ENCODE measurements at places on chromosomes 16 and 17.

DNA sequence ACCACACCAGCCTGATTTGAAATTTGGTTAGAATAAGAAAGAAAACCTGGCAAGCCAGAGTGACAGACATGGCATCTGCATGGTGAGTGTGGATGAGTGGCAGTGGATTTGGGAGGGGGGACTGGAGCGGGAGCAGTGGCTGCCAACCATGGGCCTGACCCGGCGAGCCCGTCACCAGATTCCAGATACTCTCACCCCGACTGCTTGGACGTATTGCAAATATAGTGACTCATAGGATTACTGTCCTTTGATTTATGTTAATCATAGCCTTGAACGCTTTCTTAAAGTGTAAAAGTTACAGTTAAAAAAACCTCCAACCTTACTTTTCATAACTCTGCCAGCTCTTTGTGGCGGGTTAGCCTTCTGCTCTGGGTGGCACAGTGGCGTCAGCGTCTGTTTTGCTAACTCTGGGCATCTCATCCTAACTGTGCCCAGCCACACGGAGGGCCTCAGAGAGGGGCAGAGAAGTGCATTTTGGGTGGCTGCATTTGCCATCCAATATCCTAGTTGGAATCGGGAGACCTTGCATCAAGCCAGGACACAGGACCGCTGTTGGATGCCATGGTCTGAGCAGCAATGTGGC is 26.8 kb upstream of the FOXK2 start:
- no peak for DNase-seq

- no peak for DNase-seq
These were observed 7.9 kb downstream of the NAT9 start for GRCh38 chr17:74768069-74768762.

- peak; percentile 61 for DNase-seq
These were observed 10.6 kb downstream of the KSR1 start for GRCh38 chr17:27466743-27467375.

DNA sequence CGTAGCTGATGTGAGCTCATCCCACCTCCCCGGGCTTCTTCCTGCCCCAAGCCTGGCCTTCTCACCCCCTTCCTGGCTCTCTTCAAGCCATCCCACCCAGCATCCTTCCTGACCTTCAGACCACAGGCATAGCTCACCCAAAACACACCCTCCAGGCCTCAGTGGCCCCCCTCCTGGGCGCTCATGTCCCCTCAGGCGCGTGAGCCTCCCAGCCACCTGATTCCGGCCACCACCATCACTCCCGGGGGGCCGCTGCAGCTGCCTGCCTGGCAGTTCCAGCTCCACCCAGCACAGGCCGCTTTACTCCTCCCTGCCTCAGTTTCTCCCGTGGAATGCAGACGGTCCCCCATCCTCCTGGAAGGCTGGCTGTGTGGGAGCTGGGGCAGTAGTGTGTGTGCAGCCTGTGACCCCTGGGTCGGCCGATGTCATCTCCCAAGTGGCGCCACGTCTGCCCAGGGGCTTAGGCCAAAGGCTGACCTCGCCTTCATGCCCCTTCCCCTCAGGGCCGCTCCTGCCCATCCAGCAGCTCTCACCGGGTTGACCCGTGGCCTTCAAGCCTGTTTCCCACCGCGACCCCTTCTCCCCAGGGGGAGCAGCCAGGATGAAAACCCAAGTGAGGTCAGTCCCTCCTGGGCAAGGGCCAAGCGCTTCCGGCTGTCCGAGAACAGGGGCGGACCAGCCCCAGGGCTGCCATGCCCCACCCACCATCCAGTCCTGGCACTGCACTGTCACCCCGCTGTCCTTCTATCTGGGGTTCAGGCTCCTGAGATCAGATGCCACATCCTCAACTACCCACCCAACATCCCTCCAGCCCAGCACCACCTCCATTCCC is 11.9 kb upstream of the CHMP6 start:
- DNase-seq, result no peak

DNA sequence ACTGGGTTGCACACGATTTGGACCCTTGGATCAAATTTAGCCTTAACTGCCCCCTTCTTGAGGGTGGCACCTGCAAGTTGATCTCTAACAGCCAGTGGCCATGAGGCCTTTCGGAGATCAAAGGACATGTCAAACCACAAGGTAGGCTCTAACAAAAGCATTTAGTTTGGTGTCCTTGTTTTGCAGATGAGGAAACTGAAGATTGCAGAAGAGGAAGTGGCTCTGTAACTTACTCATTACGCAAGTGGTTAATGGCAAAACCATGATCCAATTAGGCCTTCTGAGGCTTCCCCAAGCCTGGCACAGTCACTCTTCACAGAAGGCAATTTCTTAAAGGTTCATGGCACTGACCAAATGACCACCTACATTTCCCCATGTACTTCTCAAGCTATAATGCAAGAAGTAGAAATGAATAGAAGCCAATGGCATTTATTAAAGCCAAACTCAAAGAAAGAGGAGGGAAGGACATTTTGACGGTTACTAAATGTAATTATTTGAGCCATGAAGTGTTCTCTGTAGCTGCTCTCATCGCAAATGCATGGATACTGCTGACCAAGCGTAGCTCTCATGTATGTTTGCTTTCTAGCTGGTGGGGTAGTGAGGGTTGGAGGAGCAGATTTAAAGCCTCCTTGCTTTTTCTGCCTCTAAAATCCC is 32.8 kb upstream of the ABCC12 start:
- DNase-seq, result no peak

DNA sequence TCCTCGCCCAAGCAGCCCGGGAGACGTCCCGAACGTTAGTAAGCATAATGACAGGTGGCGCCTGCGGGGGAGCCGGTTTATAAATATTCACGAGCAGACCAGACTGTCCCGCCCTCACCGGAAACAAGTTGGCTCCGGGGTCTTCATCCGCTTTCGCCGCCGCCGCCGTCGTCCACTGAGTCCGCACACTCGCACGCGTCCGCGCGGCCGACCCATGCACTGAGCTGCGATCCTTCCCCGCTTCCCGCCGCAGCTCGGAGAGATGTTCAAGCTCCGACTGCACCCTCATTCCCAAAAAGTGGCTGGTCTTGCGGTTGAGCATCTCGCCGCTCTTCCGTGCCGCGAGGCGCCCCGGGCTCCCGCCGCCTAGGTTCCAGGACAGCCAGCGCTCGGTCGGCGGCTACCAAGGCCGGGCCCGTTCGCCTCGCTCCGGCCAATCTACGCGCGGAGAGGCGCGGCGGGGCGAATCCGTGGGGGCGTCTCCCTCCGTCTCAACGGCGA is 385 bp downstream of the CFAP119 start:
- DNase-seq, result peak; percentile 47

DNA sequence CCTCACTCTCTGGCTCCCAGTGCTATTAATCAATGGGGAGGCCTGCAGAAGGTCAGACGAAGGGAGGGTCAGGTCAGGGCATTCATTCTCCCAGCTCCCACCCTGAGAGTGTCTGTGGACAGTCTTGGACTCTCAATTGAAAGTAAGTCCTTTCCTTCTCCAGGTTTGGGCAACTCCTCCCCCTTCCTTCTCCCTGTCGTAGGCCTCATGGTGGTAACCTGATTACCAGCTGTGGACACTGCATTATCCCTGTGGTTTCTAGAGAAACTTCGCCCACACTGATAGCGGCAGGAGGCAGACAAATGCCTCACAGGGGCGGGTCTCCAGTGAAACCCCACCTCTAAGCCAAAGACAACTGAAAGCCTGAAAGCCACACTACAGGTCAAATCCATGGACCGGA is 57.7 kb upstream of the SLC25A19 start:
- DNase-seq, result no peak

DNA sequence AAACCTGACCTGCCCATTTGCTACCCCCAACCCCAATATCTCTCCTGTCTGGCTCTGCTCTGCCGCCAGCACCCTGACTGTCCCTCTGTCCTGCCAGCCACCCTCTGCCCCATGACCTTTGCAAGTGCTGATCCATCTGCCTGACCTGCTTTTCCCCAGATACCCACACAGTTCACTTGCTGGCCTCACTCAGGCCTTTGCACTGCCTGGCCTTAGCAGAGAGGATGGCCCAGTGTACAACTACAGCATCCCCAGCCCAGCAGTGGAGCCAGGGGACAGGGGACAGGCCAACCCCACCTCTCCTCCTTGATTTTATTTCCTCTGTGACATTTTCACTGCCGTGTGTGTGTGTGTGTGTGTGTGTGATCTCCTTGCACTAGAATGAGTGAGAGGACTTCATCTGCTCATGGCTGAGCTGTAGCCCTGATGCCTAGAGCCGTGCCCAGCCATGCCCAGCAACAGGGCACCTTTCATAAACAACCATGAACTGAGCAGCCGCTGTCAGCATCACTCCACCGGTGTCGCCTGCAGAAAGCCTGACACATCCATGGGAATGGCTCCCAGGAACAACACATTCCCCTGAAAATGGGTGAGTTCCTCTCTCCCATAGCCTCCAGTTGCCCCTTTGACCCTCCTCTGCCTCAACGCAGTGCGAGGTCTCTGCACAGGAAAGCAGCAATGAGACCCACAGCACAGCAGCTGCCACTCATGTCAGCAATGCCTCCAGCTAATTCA is 36.0 kb upstream of the RBFOX3 start:
- no peak for DNase-seq

GRCh38 chr16:74585846-74586443 is 21.0 kb downstream of the GLG1 start:
- no peak for DNase-seq

- peak; percentile 69 for DNase-seq
These were observed 26.2 kb upstream of the PIK3R5 start for GRCh38 chr17:8991514-8992285.

GRCh38 chr17:63120406-63120805 is 154.4 kb downstream of the TANC2 start:
- DNase-seq, result no peak

GRCh38 chr16:88533932-88534637 is 36.1 kb upstream of the ZC3H18 start:
- DNase-seq, result peak; percentile 81

- no peak for DNase-seq
These were observed 160.6 kb downstream of the CYLD start for GRCh38 chr16:50902457-50902856.

- DNase-seq, result peak; percentile 60
These were observed at the start of gene CCL5 for GRCh38 chr17:35879773-35880654. TSS of gene CCL5 (minus strand) at chr17:35880360.

- no peak for DNase-seq
These were observed 20.5 kb downstream of the SLC7A6 start for GRCh38 chr16:68284847-68285246.

- no peak for DNase-seq
These were observed 3.9 kb upstream of the RBL2 start for GRCh38 chr16:53430363-53430762.

DNA sequence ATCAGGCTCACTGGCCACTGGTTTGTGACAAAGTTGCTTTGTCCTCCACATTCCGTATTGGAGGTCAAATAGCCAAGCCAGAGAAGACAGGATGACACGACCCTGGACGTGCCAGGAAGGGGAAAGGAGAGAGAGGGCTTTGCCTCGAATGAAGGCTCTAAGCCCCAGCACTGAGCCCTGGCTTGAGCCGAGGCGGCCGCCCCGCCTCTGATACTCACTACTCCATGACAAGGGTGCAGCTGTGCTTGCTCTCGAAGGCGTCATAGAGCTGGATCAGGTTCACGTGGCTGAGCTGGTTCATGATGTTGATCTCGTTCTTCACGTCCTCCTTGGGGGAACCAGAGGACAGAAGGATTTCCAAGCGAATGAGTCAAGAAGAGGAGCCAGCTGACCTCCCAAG is 19.3 kb downstream of the MYLK3 start:
- DNase-seq, result no peak

DNA sequence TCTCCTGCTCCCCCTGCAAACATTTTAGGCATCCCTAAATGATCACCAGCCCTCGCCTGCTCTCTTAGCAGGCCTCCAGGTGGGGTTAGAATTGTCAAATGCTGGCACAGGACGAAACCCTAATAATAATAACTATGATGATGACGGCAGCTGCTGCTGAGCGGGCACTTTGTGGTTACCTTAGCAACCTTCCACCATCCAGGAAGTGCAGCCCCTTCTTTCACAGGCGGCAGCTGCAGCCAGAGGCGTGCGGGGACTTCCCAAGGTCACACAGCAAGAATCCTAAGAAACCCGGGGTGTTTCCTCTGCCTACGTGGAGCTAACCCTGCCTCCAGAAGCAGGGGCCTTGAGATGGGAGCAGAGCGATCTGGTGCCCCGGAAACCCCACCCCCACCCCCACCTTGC is 22.4 kb upstream of the EIF1 start:
- peak; percentile 51 for DNase-seq

GRCh38 chr16:9323170-9323569 is 231.7 kb downstream of the HAPSTR1 start:
- no peak for DNase-seq

- DNase-seq, result no peak
These were observed 7.2 kb downstream of the TIMM22 start for GRCh38 chr17:1003972-1004768.

GRCh38 chr16:1508494-1509187 is 15.5 kb downstream of the TELO2 start:
- DNase-seq, result no peak

DNA sequence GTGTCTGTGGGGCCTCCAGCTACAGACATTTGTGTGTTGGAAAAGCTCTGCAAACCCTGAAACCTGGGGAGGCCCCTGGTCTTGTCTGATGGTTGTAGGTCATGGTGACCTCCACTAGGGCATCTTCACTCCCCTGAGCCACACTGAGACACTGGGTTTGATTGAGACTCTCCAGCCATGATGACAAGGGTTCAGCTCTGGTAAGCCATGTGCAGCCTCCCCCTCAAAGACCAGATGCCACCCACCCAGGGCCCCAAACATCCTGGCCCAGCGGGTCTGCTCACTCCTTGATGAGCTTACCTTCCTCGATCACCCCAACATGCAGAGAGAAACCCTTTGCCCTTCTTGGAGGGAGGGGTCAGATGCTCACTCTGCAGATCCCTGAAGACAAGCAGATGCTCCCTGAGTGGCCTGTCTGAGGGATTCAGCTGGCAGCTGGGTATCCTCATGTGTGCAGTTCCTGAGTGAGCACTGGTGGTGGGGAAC is 101.6 kb downstream of the METRNL start:
- no peak for DNase-seq

- DNase-seq, result no peak
These were observed 7.5 kb downstream of the TPSG1 start for GRCh38 chr16:1217526-1217925.

DNA sequence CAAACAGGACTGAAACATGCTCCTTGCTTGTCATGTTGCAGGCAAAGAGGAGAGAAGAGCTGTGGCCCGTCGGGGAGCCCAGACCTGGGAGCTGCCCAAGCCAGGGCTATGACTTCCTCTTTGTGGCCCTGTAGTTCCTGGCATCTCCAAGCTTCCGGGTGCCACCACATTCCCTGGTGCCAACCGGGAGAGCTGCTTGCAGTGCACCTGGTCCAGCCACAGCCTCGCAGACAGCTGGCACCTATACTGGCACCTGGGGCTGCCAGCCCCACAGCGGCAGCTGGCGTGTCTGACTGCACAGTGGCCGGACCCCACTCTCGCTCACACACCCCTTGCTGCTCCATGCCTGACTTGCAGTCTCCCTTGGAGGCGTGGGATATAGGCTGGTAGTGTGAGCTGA is 37.1 kb upstream of the FOXJ1 start:
- DNase-seq, result no peak

Data from activated CD8-positive, alpha-beta memory T cell treated with anti-CD3 and anti-CD28 coated beads, Interleukin-2, amount 50 U/mL, for 4 hours (primary cell).